ENCODE measurements at places on chromosomes 16 and 17. TPM values are rescaled to one million over a fixed set of nuclear protein-coding genes. Genes with fewer than 3 reads are reported as not detected.

RNF43 gene
- total RNA-seq: 0.45 TPM

RAB11FIP4 gene
- total RNA-seq: 1.2 TPM

CD300LG gene
- not detected for total RNA-seq

XYLT1 gene
- total RNA-seq: 0.84 TPM

NPW gene
- 0.70 TPM for total RNA-seq

ABCC12 gene
- total RNA-seq: 0.02 TPM

CTRB1 gene
- not detected for total RNA-seq

ZPBP2 gene
- not detected for total RNA-seq

FSCN2 gene
- total RNA-seq: 1.6 TPM

DPEP3 gene
- not detected for total RNA-seq

TLCD1 gene
- total RNA-seq: 28.7 TPM

ENPP7 gene
- not detected for total RNA-seq

CDH11 gene
- 0.61 TPM for total RNA-seq

KRTAP2-3 gene
- total RNA-seq: not detected

IL17C gene
- not detected for total RNA-seq

CA5A gene
- not detected for total RNA-seq
